ENCODE measurements at places on chromosomes 7 and 10. TPM values are rescaled to one million over a fixed set of nuclear protein-coding genes. Genes with fewer than 3 reads are reported as not detected.
A peak's percentile ranks its signal among the peaks of the same experiment; 100 is the strongest.

Gene SP8
- total RNA-seq, result 0.71 TPM

DNA sequence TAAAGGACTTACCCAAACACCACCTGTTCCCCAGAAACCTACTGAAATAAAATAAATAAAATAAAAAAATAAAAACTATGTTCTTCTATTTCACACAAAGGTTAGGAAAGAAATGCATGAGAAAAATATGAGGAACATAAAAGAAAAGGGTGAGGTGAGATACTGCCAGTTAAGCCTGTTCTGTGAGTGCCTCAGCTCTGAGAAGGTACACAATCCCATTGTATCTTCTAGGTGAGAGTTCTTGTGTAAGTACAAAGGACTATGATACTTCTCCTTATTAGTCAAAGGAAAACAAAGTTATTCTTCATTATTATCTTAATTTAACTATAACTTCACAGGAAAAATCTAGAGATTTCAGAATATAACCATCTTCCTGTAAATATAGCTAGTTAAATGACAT, 86.0 kb downstream of the ATE1 start:
- H3K4me1 ChIP-seq, result no peaks in the 10 kb centered on the region
- no peak for DNase-seq
- H3K27ac ChIP-seq, result no peak overlapping the region
- peaks cover 6% of the 10 kb centered on the region for H3K36me3 ChIP-seq

- H3K4me3 ChIP-seq, result no peak overlapping the region
- H3K27me3 ChIP-seq, result no peaks in the 10 kb centered on the region
- peak; percentile 69 for DNase-seq
These were observed 118.7 kb downstream of the C10orf105 start for GRCh38 chr10:71600849-71601248.

DNA sequence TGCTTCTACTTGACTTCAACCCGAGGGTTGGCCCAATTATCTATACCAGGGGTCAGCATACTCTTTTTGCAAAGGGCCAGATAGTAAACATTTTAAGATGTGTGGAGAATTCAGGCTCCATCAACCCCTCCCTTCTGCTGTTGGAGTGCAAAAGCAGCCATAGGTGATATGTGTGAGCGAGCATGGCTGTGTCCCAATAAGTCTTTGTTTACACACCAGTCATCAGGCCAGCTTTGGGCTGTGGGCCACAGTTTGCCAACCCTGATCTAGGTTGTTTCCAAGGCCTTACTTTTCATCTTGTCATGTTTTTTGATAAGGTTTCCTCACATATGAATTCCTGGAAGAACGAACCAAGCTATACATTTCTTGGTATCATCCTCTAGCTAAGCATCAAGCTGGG, 136.9 kb upstream of the VIPR2 start:
- H3K4me1 ChIP-seq, result no peaks in the 10 kb centered on the region
- DNase-seq, result no peak
- H3K27me3 ChIP-seq, result peaks cover 24% of the 10 kb centered on the region
- no peaks in the 10 kb centered on the region for H3K36me3 ChIP-seq
- no peak overlapping the region for H3K27ac ChIP-seq
- no peak overlapping the region for H3K4me3 ChIP-seq

Gene SMARCD3
- 3.8 TPM for total RNA-seq

Measured in MCF 10A (cell line).